NCI-H1436 treated with DMSO at 0.1 percent for 48 hours (cell line): ENCODE measurements at places on chromosomes 3 and 15.

DNA sequence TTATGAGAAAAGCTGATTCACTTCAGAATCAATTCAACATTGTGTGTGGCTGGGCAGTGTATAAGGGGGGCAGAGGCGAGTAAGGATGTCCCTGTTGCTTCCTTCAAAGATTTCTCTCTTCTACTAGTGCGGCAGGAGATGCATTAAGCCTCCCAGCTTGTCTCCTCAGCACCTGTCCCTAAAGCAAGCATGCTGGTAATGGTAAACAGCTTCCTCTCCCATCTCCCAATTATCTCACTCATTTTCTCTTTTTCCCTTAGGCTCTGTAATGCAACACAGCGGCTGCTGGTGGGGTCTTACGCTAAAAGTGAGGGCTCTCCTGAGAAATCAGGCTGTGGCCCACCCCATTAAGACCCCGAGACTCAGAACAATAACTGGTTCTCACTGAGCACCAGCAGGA is 306.4 kb upstream of the ROPN1 start:
- no peak for DNase-seq

GRCh38 chr15:53880357-53880756 is 97.9 kb upstream of the UNC13C start:
- DNase-seq: no peak

DNA sequence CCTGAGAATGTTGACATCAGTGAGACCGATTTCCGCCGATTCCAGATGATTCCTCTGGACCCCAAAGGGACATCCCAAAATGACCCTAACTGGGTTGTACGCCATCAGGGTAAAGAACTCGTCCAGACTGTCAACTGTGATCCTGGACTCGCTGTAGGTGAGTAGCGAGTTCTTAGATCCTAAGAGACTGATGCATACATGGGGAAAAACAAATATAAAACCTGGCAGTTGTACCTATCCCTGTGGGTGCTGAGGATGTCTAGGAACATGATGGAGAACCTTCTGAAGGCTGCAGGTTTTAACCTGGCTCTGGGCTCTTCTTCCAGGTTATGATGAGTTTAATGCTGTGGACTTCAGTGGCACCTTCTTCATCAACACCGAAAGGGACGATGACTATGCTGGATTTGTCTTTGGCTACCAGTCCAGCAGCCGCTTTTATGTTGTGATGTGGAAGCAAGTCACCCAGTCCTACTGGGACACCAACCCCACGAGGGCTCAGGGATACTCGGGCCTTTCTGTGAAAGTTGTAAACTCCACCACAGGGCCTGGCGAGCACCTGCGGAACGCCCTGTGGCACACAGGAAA is 12.3 kb downstream of the THBS1 start:
- no peak for DNase-seq

DNA sequence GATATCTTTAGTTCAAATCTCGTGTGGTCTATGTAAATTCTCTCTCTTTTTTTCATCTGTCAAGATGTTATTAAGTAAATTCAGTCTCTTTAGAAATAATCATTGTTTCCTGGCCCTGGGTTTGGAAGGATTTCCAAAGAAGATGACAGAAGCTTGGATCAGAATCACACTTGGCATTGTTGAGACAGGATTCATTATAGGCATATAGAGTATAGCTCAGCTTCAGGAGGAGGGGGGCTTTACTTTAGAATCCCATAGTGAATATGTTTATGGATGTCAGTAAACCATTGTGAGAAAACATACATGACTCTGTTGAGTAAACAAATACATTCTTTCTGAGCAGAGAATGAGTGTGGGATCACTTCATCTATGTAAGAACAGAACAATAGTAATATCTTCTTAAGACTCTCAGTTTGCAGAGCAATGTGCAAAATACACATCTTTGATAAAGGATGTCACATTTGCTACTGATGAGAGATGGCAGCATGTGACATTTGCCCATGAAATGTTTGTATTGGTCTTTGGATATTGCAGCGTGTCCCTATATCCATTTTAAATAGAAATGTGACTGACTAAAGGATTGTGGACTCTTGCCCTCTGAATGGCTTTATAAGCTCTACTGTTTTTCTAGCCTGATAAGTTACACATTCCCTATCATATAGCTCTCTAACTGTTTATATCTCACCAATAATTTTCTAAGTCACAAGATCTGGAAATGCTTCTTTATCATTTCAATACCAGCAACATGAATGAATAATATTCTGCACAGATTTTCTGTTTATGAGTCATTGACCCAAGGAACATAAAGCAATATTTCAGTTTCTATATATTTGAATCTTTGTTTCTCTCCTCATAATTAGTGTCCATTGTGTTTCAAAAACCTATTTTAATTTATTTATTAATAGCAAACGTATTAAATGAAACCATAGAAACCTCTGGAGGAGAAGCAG is 95.6 kb upstream of the THRB start:
- no peak for DNase-seq

DNA sequence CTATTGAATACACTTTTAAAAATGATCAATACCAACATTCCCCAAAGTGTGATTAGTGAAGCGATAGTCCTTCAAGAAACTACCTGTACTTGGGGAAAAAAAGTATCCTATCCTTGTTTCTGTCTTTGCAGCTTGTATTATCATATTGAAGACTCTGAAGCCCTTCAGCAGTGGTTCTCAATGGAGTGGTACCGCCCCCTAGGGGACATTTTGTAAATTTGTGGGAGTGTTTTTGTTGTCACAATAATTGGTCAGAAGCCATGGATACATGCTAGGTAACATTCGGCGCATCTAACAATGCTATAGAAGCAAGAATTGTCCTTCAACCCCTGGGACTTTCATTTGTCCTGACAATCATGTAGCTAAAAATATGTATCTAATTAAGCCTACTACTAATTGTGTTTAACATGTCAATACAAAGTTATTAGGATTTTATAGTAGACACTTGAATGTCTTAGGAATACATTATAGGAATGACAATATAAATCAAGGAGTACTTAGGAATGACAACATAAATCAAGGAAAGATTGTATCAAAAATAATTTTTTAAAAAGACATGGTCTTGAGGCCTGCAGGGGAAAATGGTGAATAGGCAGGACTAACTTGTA is 53.7 kb downstream of the NMD3 start:
- no peak for DNase-seq

DNA sequence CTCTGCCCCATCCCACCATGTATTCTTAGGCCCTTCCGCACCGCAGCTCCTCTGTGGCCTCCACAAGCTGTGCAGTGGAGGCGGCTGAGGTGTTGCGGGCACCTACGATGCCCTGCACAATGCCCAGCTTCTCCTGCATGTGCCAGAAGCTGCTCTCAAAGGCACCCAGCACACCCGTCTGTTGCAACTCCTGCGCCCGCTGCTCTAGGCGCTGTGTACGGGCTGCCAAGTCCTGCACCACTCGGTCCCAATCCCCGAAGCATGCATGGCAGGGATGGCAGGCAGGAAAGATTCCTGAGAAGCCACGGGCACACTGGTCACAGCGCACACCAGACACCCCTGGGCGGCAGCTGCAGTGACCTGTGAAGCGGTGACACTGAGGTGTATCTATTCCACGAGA is 3.1 kb upstream of the USP19 start:
- DNase-seq: no peak

GRCh38 chr15:28917791-28918140 is 32.0 kb downstream of the APBA2 start:
- DNase-seq: no peak

- no peak for DNase-seq
These were observed 15.2 kb upstream of the ICE2 start for GRCh38 chr15:60494108-60494507.

- DNase-seq: peak; percentile 95
These were observed at the start of gene MEX3B for GRCh38 chr15:82045892-82046665. Gene MEX3B (minus strand): TSS chr15:82046018. CDS start chr15:82045705, 313 bp downstream.

DNA sequence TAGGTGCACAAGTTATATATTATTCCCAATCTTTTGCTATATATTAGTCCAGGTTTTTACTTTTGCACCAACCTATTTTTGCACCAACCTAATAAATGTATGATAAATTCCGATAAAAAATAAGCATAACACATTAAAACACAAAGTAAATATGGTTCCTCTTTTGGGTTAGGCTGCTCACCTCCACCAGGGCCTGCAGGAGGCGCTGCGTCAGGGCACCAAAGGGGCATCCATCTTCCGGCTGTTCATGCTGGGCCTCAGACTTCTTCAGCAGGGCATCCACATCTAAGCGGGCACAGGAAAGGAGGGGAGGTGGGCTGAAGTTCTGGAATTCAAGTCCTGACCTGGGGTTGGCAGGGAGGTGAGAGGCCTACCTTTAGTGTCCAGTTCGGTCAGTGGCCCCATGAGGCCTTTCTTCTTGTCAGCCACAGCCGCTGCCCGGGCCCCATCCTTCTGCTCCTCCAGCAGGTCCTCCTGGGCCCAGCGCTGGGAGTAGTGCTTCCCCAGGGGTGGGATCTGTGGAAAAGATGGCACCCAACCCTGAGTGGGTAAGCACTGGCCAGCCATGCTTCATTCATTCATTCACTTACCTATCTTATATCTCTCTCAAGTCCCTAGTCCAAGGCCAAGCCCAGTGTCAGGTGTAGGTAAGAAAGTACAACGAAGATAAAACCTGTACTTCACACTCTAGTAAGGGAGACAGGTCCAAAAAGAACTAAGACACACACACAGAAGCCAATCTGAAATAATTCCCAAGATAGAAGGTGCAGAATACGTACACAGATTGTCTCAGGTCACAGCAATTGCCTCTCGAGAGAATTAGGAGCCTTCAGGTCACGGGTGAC is 5.2 kb downstream of the TADA3 start:
- no peak for DNase-seq

DNA sequence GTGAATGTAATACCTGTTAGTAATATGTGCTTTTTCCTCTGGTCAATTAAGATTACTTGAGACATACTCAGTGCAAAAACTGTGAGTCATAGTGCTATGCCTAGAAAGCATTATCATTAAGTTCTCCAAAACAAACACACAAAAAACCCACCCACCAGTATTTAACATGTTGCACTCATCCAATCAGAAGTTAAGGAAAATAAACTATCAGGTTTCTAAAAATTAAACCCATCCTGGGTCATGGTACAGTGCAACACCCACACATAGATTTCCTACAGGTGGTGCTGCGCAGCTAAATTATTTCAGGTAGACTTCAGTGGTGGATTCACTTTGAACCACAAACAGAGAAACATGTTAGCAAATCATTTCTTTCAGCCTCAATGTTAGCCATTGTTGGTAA is 264.4 kb upstream of the VEPH1 start:
- no peak for DNase-seq

DNA sequence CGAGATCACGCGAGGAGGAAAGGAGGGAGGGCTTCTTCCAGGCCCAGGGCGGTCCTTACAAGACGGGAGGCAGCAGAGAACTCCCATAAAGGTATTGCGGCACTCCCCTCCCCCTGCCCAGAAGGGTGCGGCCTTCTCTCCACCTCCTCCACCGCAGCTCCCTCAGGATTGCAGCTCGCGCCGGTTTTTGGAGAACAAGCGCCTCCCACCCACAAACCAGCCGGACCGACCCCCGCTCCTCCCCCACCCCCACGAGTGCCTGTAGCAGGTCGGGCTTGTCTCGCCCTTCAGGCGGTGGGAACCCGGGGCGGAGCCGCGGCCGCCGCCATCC is 1.1 kb upstream of the SETD5 start:
- peak; percentile 50 for DNase-seq

DNA sequence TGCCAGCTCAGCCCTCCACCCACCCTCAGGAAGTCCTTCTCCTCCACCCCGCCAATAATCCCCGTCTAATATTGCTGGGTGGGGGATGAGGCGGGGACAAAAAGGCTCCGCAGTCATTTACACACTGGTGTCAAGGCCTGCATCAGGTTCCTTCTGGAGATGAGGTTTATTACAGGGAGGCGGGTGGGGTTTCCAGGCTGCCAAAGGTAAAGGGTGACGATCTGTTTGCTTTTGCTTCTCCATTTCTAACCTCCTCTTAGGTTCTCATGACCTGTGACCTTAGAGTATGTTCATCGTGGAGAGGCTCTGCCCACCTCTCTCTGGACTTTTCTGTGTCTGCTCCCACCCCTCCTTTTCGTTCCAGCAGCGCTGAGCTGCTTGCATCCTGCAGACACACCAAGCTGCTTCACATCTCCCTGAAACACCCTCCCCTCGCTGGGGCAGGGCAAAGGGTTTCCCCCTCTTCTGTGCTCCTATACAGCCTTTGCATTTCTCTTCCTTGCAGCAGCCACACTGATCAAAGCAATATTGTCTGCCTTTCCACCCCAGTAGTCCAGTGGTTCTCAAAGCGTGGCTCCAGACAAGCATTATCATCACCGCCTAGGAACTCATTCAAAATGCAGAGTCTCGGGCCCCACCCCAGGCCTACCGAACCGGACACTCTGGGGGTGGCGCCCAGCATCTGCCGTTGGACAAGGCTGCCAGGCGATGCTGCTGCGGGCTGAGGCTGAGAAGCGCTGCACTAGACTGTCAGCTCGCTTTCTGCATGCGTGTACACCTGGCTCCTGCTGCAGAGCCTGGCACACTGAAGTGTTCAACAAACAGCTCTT is 26.6 kb downstream of the CA12 start:
- no peak for DNase-seq

DNA sequence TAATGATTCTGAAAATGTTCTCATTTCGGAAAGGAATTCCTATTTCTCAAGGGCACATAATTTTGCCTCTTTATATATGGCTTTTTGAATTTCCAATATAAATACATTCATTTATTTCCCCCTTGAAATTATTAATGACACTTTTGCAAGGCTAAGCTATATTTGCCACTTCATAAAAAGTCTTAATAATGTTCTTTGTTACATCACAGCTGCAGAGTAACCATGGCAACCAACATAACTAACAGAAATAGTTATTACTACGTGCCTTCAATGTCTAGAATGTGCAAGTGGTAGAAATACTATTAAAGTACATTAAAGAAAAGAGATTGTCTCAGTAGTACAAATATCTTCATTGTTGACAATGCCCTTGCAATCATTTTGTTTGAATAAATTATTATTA is 471.8 kb downstream of the C3orf38 start:
- no peak for DNase-seq

DNA sequence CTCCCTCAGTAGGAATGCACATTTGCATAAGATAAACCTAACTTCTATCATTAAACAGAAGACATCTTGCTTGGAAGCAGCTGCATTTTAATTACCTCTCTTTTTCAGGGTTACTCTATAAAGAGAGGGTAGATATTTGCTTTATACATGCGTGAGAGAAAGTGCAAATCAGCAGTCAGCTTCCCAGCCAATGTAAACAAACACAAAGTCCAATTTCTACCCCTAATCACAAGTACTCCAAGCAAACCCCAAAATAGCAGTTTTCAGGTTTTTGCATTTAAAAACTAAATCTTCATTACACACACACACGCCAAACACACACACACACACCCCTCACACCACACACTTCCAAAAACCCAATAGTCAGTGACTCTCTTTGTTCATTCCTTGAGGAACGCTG is 303.9 kb upstream of the ALCAM start:
- no peak for DNase-seq

DNA sequence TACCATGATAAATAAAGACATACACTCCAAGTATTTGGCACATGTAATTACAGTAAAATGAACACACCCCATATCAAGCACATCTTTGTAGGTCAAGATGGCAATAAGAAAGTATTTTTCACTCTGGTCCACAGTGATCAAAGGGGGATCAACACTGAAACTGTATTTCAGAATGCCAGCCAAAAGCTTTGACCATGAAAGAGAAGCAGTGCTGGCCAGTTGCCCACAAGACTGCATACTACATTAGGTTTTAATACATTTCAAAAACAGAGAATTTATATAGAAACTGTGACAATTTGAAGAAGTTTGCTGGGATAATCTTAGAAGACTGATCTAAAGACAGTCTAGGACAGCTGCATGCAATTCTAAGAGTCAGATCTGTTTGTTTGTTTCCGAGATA is 1035.3 kb downstream of the FHIT start:
- no peak for DNase-seq

GRCh38 chr15:89378296-89379151 is 43.9 kb upstream of the POLG start:
- no peak for DNase-seq
